Smooth muscle cell of trachea (primary cell): ENCODE measurements at places on chromosomes 6 and 20. TPM values are rescaled to one million over a fixed set of nuclear protein-coding genes. Genes with fewer than 3 reads are reported as not detected.

Gene MAP3K5
- 30.7 and 46.6 TPM in 2 replicates for total RNA-seq

Gene NKAIN4
- total RNA-seq, result not detected in 2 replicates

Gene PNPLA1
- total RNA-seq, result not detected in 2 replicates

Gene PDYN
- total RNA-seq, result not detected in 2 replicates

Gene RAD21L1
- under 0.01 TPM in 1 of 2 replicates, not detected in the other for total RNA-seq

Gene HLA-G
- total RNA-seq, result 0.17 TPM in 1 of 2 replicates, not detected in the other

Gene LPA
- total RNA-seq, result not detected in 2 replicates

Gene DYNLT1
- 103 and 144 TPM in 2 replicates for total RNA-seq

Gene SRXN1
- 73.0 and 175 TPM in 2 replicates for total RNA-seq

Gene SIGLEC1
- not detected in 2 replicates for total RNA-seq

Gene ANKEF1
- 2.9 and 5.0 TPM in 2 replicates for total RNA-seq

Gene BPIFA1
- not detected in 2 replicates for total RNA-seq

Gene RAMACL
- total RNA-seq, result 1.8 and 2.5 TPM in 2 replicates

Gene PACSIN1
- 0.15 TPM in 1 of 2 replicates, not detected in the other for total RNA-seq
